ENCODE measurements at places on chromosomes 11 and 22.

GRCh38 chr11:95547976-95548375 is 241.6 kb downstream of the FAM76B start:
- DNase-seq: no peak

DNA sequence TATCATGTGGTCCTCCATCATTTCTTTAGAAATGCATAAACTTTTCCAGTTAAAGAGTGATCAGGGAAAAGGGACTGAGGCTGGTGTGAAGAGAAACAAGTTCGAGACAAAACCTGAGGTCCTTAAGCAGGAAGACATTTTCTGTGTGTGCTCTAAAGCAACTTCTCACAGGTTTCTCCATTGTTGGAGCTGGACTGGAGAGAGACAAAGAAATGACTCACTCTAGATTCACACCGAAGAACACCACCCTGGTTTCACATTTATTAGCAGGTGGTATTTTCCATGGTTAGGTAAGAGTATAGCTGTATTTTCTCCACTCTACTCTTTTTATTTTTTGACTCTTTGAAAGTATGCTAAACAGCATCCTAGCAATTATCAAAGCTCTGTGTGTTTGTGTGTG is 736.4 kb downstream of the KCNA4 start:
- no peak for DNase-seq

- no peak for DNase-seq
Observed at GRCh38 chr11:83278351-83278750, 7.8 kb downstream of the CCDC90B start.

- DNase-seq: no peak
Observed at GRCh38 chr22:30843245-30843644, 125.3 kb downstream of the MORC2 start.

DNA sequence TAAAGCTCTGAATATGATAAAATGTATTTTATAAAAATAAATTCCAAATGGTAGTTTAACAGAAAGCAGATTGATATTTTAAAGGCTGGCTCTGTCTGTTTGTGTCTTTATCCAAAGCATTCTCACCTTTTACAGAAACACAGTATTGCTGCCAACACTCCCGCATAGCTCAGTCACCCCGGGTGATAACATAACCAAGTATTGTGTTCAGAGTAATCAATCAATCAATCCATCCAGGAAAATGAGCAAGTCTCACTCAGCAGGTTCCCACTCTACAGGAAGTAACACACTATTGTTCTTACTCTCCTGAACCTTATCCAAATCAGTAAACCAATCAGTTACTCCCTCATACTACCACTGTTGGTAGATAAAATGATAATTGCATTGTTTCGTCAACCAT is 203.4 kb downstream of the LRRC4C start:
- no peak for DNase-seq

DNA sequence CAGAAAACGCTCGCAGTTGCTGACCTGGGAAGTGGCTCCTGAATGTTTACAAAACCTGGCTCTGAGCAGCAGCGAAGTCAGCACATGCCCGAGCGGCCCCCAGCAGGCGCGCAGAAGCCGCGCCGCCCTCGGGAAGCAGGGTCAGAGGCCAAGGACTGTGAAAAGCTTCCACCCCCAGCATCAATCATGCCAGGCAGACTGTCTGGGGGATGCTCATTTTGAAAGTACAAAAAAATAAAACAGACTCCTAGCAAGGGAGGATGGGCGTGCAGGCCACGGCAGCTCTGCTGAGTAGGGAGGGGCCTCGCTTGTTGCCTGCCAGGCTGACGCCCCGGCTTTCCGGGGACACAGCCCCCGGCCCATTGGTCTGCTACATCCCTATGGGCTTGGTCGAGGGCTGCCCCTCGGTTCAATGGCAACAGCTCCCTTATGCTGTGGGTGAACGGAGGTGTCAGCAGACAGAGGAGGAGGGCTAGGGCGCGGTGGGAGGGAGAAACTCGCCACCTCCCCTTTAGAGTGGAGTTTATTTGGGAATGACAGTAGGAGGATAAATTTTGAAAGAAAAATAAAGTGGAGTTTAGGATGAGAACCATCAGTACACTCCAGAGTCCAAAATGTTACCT is 37.7 kb upstream of the GNB1L start:
- no peak for DNase-seq

GRCh38 chr11:23976841-23977271 is 520.0 kb upstream of the LUZP2 start:
- DNase-seq: no peak

DNA sequence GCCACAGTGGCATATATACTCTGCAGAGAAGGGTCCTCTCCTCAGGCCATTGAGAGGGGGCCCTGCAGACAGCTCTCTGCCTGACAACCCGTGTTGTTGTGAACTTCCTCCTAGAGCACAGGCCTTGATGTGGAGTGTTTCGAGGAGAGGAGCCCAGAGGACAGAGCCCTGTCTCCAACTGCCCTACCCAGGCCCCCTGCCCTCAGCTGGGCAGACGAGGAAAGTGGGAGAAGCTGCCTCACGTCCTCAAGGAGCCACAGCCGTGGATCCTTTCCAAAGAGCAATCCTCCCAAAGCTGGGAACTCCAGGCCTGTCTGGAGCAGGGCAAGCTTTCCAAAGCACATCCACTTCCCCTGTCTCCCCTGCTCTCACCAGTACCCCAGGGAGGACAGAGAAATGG is 10.7 kb downstream of the LMO1 start:
- DNase-seq: no peak

- DNase-seq: no peak
Observed at GRCh38 chr11:66492161-66492865, 12.1 kb downstream of the DPP3 start.

- DNase-seq: no peak
Observed at GRCh38 chr11:111301842-111302118, 3.4 kb downstream of the POU2AF3 start.

DNA sequence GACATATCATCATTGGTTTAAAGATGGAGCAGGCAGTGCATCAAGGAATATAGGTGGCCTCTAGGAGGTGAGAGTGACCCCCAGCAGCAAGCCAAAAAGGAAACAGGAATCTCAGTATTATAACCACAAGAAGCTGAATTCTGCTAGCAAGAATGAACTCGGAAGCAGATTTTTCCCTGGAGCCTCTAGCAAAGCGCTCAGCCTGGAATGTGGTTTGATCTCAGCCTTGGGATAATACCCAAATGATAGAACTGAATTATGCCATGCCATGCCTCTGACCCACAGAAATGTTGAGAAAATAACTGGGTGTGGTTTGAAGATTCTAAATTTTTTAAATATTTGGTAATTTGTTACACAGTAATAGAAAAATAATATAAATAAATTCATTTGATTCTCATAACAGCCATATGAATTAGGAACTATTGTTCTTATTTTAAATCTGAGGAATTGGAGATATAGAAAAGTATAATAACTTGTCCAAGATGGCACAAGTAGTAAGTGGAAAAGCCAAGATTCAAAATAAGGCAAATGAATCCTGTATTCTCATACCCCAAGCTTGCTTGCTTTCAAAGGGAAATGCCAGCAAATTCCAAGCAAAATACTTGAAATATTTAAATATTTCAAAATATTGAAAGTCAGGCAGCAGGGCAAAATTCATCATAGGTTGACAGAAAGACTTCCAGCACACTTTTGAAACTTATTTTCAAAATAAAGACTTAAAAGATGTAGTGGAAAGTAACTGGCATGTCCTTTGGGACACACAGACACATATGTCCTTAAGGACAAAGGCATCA is 567.4 kb downstream of the KCNA4 start:
- DNase-seq: no peak

DNA sequence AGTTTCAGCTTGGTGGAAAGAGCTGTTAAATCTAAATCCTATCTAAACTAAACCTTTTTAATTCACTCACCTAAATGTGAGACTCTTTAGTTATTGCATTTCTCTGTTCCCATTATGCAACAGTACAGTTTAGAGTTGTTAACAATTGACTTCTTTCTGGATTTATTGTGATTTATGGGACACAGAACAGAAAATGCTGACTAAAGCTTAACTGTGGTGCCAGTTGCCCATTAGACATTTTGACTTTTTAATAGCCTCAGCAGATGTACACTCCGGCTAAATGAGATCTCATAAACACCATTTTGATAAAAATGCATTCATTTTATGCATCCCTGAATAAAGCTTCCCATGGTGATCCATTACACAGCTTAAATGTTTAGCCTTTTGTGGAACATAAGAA is 356.6 kb downstream of the CASP12 start:
- DNase-seq: no peak

DNA sequence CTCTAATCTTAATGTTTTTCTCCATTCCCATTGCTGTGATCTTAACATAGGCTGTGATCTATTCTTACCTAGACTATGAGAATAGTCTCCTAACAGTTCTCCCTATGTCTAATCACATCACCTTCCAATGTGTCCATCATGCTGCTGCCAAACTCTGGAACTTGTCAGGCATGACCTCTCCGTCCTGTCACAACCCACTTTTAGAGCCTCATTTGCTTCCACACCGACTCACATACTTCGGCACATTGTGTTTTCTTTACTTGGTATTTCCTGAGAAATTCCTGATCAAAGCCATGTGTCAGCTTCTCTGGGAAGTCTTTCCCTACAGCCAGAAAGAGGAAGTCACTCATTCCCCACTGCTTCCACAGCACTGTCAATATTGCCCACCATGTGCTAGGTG is 40.5 kb upstream of the BIRC3 start:
- DNase-seq: no peak

GRCh38 chr11:62508336-62509058 is 38.1 kb downstream of the AHNAK start:
- DNase-seq: peak; percentile 91

DNA sequence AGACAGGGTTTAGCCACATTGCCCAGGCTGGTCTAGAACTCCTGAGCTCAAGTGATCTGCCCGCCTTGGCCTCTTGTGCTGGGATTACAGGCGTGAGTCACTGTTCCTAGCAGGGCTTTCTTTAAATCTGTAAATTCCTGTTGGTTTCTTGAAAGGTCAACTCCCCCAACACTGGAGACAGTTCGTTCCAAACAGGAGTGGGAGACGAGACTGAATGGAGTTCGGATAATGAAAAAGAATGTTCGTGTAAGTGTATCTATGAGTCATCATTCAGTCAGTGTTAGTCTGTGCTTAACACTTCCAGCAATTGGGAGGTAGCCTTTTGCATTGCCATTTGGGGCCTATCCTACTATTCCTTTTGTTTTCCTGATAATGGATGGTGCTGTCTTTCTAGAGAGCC is 10.0 kb upstream of the BACE1-AS start:
- DNase-seq: no peak

DNA sequence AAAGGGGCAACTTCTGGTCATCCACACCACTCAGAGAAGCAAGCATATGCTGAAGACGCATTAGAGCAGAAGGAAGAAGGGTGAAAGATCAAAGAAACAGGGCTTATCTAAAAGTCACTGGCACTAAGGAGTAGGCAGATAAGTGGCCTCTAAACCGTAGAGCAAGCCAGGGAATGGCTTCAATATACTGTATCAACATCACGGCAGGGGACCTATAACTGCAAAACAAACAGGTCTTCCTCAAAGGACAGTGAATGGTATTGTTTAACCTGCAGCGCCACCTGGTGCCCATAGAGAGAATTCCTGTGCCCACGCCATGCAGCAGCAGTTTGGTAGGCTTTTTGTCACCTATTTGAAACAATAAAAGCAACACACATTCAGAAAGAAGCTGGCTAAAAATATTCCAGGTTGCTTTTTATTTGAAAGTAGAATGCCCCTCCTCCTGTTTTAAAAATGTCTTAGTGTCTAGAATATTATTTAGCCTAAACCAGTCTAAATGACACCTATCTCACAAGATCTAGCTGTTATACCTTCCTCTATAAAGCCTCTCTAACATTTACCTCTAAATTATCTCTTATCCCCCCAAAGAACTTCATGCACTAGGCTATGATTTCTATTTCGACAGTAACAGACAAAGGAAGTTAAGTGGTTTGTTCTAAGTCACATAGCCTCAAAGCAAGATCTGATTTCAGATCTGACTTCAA is 21.8 kb downstream of the SNX19 start:
- DNase-seq: peak; percentile 86

DNA sequence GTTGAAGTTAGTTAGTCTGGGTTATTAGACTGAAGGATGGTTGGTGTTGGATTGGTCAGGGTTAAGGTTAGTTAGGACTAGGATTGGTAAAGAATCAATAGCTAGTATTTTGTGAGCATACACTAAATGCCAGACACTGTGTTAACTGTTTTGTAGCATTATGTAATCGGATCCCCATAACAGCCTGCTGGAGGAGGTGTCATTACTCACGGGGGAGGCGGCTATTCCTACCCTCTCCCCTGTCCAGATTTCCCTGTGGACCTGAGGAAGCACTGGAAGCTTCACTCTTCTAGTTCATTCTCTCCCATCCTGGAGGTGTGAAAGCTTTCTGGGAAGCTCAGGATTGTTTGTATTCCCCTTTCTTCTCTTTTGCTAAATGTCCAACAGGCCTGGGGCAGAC is 40.5 kb upstream of the KCNJ11 start:
- DNase-seq: no peak

DNA sequence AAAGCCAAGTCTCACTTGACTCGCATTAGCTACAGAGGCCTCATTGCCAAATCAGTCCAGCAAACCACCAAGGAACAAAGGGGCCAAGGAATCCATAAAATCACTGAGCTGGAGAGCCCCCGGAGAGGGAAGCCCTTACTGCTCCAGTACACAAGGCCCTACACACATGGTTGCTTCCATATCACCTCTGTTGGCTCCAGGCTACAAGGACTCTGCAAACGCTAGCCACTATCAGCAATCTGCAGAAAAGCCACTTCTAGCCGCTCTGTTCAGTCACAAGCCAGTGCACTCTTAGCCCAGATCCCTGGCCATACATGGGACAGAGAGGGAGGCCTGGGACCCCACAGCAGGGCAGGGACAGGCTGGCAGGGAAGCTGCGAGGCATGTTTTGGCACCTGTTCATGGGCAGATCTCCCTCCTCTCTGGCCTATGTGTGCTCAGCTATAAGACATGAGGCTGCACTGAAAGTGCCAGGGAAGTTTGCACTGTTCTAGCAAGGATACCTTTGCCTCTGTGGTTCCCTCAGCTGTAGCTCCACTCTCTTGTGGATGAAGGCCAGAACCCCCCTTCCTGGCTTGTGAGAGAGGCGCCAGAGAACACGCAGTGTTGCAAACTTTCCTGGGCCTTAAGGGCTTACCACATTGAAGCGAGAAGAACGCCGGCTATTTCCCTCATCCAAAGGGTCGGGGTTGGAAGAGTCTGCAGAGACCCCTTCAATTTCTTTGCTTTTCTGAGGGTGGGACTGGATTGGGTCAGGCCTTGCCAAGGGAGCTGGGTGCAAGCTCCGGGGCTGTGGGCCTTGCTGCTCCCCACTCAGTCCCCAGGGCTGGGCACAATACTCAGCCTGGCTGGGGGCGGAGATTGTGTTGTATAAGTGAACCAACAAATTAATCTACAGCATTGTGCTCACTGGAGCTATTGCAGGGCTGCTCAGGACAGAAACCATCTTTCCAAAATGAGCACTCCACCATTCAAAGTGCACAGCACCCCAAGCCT is 108.7 kb upstream of the PITPNB start:
- DNase-seq: peak; percentile 12

Data from midbrain (tissue), 1 donor.